Kidney epithelial cell (primary cell): ENCODE measurements at places on chromosomes 13 and 19. TPM values are rescaled to one million over a fixed set of nuclear protein-coding genes. Genes with fewer than 3 reads are reported as not detected.

GRCh38 chr13:48411147-48411794 is 1.6 kb downstream of the LPAR6 start:
- DNase-seq, result no peak

DNA sequence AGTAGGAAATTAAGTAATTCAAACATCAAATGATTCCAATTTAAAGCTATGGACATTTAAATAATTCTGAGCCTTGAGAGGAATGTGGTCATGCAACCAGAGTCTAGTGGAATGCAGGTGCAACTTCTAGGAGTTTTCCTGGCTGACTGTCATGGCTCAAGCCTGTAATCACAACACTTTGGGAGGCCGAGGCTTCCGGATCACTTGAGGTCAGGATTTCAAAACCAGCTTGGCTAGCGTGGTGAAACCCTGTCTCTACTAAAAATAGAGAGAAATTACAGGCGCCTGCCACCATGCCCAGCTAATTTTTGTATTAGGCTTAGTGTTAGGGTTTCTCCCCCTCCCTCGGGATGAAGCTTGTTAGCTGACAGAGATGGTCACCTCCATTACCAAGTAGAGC is 6.4 kb downstream of the ZNF808 start:
- no peak for DNase-seq

Gene MYO16
- total RNA-seq, result 0.27 and 0.38 TPM in 2 replicates

Gene NLRP11
- not detected in 2 replicates for total RNA-seq

- no peak for DNase-seq
Measured at GRCh38 chr13:110136660-110137585, 170.0 kb downstream of the COL4A1 start.

Gene AXL
- total RNA-seq, result 128 and 138 TPM in 2 replicates
